ENCODE measurements at places on chromosomes 7 and 10. TPM values are rescaled to one million over a fixed set of nuclear protein-coding genes. Genes with fewer than 3 reads are reported as not detected.
A peak's percentile ranks its signal among the peaks of the same experiment; 100 is the strongest.

GRCh38 chr10:24209432-24209771, 464 bp downstream of the KIAA1217 start:
- H3K4me3 ChIP-seq = peak overlapping the region; percentile 33
- H3K36me3 ChIP-seq = no peaks in the 10 kb centered on the region
- H3K4me1 ChIP-seq = no peaks in the 10 kb centered on the region
- no peak overlapping the region for H3K27ac ChIP-seq

DNA sequence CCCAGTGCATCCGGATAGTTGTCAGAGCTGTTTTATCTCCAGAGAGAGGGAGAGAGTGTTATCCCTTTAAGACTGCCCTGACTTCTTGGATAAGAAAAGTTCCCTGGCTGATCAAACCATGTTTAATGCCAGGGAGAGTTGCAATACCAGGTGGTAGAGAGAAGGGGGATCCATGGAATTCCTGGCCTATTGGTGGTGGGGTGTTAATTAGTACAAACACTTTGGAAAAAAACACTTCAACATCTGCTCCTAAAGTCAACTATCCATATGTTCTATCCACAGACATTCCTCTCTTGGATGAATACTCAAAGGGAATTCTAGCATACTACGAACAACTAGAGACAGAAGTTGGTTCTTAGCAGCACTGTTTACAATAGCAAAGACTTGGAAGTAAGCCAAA, 307.2 kb downstream of the TCERG1L start:
- no peak for DNase-seq
- no peak overlapping the region for H3K27ac ChIP-seq
- no peaks in the 10 kb centered on the region for H3K4me1 ChIP-seq
- no peaks in the 10 kb centered on the region for H3K36me3 ChIP-seq

- no peaks in the 10 kb centered on the region for H3K4me1 ChIP-seq
- no peaks in the 10 kb centered on the region for H3K27me3 ChIP-seq
- H3K36me3 ChIP-seq = no peaks in the 10 kb centered on the region
Measured at GRCh38 chr7:41002741-41003610, 699.9 kb downstream of the INHBA start.

- no peaks in the 10 kb centered on the region for H3K36me3 ChIP-seq
- DNase-seq = no peak
- no peak overlapping the region for H3K4me3 ChIP-seq
- no peaks in the 10 kb centered on the region for H3K4me1 ChIP-seq
- no peaks in the 10 kb centered on the region for H3K27me3 ChIP-seq
Measured at GRCh38 chr7:100248483-100248882, 28.7 kb downstream of the PVRIG start.

DNA sequence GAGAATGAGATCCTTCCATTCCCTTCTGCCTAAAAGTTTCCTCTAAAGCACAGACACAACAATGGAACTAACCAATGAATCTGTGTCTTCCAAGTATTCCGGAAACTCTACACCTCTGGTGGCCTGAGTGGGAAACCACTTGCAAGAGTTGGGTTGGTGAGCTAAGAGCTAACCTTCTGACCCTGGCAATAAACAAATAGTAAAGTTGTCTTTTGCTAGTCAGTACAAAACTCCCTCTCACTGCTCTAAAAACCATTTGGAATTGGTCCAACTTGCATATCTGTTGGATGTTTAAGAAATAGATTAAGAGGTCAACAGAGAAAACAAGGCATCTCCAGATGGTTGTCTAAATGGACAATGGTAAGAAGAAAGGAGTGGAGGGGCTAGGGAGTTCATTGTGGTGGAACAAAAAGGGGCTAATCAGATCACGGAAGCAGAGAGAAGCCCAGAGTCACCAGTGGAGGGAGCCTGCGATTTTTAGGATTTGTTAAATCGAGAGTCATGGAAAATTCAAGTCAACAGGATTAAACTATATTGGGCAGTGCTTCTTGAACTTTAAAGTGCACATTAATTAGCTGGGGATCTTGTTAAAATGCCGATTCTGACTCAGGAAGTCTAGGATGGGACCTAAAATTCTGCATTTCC, 192.3 kb downstream of the EVX1 start:
- no peak overlapping the region for H3K4me3 ChIP-seq
- no peaks in the 10 kb centered on the region for H3K36me3 ChIP-seq
- DNase-seq = no peak
- peaks cover under 1% of the 10 kb centered on the region for H3K27me3 ChIP-seq
- H3K4me1 ChIP-seq = no peaks in the 10 kb centered on the region
- no peak overlapping the region for H3K27ac ChIP-seq

- no peaks in the 10 kb centered on the region for H3K27me3 ChIP-seq
- H3K4me3 ChIP-seq = no peak overlapping the region
- H3K4me1 ChIP-seq = peaks cover 3% of the 10 kb centered on the region
- H3K36me3 ChIP-seq = no peaks in the 10 kb centered on the region
Measured at GRCh38 chr10:94521276-94522250, 24.0 kb upstream of the HELLS start.

- H3K4me3 ChIP-seq = no peak overlapping the region
- no peak overlapping the region for H3K27ac ChIP-seq
- H3K27me3 ChIP-seq = no peaks in the 10 kb centered on the region
- H3K36me3 ChIP-seq = no peaks in the 10 kb centered on the region
- DNase-seq = no peak
Measured at GRCh38 chr10:78596556-78596955, 472.2 kb upstream of the ZMIZ1 start.

GRCh38 chr10:132584081-132584480, 46.5 kb downstream of the INPP5A start:
- no peak for DNase-seq
- no peaks in the 10 kb centered on the region for H3K36me3 ChIP-seq
- H3K27ac ChIP-seq = no peak overlapping the region
- no peak overlapping the region for H3K4me3 ChIP-seq
- H3K27me3 ChIP-seq = no peaks in the 10 kb centered on the region

DNA sequence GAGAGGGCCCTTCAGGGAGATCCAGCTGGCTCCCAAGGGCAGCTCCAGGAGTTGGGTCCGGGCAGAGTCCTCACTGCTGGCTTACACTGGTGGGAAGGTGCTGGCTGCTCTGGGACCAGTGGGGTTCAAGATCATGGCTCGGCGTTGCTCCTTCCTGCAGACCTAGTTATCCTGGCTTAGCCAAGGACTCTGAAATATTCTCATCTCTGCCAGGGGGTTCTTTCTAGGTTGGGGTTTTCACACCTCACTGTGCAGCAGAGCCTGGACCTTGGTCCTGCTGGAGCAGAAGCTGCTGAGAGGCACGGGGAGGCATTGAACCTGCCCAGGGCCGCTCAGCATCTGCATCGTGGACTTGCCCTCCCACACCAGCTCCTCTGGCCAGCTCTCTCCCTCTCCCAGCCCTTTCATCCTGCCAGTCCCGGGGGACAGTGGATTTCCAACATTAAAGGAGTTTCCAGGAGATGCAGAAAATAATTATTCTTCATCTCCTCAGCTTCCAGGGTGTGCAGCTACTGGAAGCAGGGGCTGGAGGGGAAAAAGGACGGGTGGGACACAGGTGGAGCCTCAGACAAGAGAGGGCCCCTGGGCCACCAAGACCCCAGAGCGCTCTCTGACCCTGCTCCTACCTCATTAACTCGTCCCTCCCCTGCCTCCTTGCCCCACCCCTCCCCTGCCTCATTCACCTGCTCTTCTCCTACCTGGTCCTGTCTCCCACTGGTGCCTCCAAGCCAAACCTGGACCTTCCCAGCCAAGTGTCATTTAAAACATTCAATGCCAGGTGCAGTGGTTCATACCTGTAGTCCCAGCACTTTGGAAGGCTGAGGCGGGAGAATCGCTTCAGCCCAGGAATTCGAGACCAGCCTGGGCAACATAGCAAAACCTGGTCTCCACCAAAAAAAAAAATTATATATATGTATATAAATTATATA, 42.5 kb downstream of the JAKMIP3 start:
- H3K36me3 ChIP-seq = no peaks in the 10 kb centered on the region
- no peaks in the 10 kb centered on the region for H3K27me3 ChIP-seq
- no peaks in the 10 kb centered on the region for H3K4me1 ChIP-seq
- no peak overlapping the region for H3K4me3 ChIP-seq
- no peak overlapping the region for H3K27ac ChIP-seq
- DNase-seq = no peak

- H3K27ac ChIP-seq = no peak overlapping the region
- H3K36me3 ChIP-seq = no peaks in the 10 kb centered on the region
- no peak overlapping the region for H3K4me3 ChIP-seq
Measured at GRCh38 chr10:86665218-86665607, 3.1 kb upstream of the LDB3 start.

SUN3 gene
- not detected for polyA plus RNA-seq

MAGI2 gene
- 0.28 TPM for polyA plus RNA-seq

DDC gene
- not detected for polyA plus RNA-seq

ZNF727 gene
- polyA plus RNA-seq = not detected

CDC123 gene
- 65.6 TPM for polyA plus RNA-seq
